HS-27A (cell line): ENCODE measurements at places on chromosomes 7 and 10.

DNA sequence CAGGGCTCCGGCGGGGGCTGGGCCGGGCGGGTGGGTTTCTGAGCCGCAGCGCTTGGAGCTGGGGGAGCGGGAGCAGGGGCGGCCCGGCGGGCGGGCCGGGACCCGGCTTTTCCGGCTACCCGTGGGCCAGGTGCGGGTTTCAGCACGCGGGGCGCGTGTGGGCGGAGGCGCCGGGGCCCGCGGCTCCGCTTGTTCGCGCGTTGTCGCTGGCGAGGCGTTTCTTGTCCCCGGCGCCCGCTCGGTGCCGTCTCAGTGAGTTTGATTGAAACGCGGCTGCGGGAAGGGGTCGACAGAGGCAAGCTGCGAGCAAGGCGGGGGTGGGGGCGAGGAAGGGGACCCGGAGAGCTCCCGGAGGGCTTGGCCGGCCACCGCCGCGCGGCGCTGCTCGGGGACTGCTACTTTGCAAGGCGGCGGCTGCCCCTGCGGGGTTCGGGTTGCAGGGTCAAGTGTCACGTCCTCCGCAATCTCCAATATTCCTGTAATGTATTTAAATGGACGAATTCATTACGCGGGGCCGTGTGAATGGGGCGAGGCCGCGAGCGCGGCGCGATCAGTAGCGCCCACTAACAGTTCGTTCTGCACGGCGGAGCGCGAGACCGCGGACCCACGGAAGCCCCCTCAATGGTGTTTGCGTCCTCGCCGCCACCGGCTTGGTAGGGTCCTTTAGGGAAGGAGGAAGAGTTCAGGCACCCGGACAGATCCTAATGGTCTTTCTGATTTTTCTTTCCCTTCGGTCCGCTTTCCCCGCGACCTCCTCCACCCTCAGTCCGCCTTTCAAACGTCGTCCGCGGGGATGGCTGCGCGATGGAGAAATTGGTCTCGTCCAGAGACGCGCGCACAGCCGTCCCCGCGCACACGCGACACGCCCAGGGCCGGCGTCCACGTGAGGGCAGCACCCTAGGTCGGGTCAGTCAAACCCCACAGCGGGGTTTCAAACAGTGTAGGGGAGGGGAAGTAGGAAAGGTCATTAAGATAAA is 76.9 kb downstream of the INSIG1 start:
- DNase-seq, result no peak

DNA sequence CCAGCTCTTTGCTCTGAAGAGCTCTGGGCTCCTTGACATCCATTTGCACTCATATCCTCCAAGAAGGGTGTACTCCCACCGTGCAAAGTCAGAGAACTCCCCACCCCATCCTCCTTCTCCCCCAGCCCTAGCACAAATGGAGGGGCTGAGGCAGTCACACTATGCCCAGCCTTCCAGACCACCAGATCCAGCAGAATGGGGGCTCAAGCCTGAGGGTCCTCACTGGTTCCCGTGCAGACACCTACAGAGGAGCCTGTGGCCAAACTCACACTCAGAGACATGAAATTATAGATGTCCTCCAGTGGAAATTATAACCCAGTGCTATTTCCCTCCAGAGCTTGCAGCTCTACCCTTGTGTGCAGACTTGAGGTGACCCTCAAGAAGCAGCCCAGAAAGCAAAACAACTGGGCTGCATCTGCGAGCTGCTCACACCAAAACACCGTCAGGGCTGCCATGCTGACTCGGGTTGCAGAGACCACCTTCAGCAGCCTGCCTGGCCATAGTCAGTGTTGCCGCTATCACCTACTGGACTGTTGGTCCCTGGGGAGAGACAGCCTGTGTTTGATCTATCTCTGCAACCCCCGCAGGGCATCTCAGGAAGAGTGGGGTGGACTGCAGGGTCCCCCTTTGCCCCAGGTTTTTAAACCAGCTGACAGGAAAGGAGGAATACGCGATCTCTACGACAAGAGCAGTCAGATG is 7.4 kb downstream of the ZNF488 start:
- no peak for DNase-seq

DNA sequence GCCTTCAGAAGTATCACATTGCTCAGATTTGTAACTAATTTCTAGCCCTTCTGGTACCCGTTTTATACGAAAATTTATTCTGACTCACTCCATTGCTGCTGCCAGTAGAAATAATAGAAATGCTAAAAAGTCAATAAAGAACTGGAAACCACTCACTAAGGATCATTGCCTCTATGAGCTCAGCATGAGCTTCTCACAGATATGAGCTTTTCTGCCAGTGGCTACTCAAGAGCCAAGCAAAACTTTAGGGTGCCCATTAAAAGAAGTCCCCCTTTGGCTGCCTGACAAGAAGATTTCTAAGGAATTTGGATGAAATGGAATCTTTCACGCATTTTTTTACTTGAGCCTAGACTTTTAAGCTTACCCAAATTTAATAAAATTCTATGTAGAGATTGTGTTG is 52.5 kb downstream of the GPR37 start:
- no peak for DNase-seq

GRCh38 chr7:26420422-26421019 is 128.9 kb downstream of the SNX10 start:
- no peak for DNase-seq

GRCh38 chr7:69947998-69948397 is 349.7 kb downstream of the AUTS2 start:
- no peak for DNase-seq

DNA sequence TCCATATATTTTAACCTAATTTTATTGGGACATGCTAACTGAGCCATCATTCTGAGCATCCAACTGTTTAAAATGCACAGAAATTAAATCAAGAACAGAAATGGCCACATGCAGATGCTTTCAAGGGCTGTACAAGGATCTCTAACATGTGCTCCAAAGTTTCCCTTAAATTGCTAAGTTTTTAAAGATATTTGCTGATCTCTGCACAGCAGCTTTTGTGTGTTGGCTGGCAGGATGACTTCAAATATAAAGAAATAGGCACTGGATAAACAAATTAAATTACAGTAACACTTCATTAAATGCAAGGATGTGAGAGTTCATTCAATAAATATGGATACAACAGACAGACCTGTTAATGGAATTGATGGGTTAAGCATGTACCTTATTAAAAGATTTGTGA is 148.0 kb upstream of the MEOX2 start:
- DNase-seq, result no peak

- DNase-seq, result no peak
Observed at GRCh38 chr7:31362401-31362800, 21.9 kb upstream of the NEUROD6 start.

GRCh38 chr7:92695308-92696261 is 105.4 kb upstream of the FAM133B start:
- DNase-seq, result peak; percentile 29

DNA sequence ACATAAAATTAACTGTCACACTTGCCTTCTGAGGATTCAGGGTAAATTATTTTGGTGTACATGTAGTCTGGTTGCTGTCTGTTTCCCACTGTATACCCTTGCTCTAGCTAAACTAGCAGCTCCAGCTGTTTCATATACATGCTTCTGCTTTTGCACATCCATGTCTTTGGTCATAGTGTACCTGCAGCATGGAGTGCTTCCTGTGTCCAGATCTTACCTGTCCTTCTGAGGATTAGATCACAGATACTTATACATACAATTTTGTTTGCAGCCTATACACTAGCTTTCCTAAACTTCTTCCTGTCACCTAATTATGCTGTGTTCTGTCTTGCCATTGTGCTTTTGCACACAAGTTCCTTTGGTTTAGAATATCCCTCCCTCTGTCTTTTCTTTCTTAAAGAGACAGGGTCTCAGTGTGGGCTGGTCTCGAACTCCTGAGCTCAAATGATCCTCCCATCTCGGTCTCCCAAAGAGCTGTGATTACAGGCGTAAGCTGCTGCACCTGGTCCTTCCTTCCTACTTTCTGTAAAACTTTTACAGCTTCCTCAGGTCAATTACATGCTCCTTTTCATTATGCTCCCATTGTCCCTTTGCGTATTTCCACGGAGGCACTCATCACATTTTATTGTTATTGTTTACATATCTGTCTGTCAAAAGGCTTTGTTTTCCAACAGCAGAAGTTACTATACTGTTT is 33.8 kb downstream of the TPST1 start:
- no peak for DNase-seq

GRCh38 chr7:117873310-117874190 is at the start of gene CTTNBP2:
TSS of gene CTTNBP2 (minus strand) at chr7:117873441. CDS start at chr7:117873415, 26 bp downstream.
- DNase-seq, result no peak

GRCh38 chr10:26860102-26860442 is 686 bp downstream of the ABI1 start:
- DNase-seq, result peak; percentile 19

- DNase-seq, result no peak
Observed at GRCh38 chr7:134954197-134955082, 31.9 kb upstream of the AGBL3 start.

DNA sequence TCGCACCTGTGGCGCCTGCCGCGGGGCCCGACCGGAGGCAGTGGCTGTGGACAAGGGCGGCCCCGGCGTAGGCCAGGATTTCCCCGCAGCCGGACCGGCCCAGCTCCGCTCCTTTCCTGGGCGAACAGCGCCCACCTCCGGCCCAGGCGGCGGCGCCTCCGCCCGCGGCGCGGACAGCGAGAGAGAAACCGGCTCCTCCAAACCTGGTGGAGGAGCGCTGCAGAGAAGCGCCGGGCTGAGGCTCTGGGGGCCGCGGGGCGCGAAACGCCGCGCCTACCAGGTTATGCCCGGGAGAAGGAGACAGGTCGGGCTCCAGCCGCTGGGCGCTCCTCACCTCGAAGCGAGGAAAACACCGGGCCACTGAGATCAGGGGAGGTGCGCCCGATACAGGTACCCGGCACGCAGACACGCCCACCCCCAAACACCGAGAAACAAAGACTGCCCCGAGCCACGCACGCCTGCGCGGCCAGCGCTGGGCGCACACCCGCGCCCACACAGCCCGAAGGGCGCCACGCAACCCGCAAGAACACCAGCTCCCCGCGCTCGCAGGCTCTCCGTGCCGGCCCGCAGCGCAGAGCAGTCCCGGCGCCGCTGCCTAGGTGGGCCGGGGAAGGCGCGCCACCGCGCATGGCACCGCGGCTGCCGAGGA is 3.3 kb downstream of the GRID1 start:
- no peak for DNase-seq

GRCh38 chr10:78304091-78305045 is 270.7 kb downstream of the RPS24 start:
- DNase-seq, result no peak

- DNase-seq, result no peak
Observed at GRCh38 chr7:67791918-67792317, 795.3 kb downstream of the TYW1 start.

GRCh38 chr10:70648427-70648826 is 23.9 kb upstream of the ADAMTS14 start:
- no peak for DNase-seq

DNA sequence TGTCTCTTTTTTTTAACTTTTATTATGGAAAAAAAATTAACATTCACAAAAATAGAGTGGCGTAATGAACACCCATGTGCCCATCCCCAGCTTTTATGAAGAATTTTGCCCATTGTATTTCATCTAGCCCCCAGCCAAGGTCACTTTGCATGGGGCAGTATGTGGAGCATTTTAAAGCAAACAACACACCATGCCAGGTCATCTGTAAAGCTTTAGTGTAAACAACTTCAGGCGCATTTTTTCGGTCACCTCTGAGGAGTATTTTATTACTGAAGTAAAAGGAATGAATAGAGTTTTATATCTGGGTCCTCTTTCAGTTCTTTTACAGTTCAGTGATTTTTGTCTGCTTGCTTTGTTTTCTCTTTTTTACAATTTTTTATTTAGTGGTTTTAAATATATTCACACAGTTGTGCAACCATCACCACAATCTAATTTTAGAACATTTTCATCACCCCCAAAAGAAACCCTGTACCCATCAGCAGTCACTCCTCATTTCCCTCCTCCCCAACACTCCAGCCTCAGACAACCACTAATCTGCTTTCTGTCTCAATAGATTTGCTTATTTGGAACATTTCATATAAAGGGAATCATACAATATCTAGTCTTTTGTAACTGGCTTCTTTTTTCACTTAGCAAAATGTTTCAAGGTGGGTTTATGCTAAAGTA is 87.9 kb downstream of the SLC37A3 start:
- DNase-seq, result no peak

DNA sequence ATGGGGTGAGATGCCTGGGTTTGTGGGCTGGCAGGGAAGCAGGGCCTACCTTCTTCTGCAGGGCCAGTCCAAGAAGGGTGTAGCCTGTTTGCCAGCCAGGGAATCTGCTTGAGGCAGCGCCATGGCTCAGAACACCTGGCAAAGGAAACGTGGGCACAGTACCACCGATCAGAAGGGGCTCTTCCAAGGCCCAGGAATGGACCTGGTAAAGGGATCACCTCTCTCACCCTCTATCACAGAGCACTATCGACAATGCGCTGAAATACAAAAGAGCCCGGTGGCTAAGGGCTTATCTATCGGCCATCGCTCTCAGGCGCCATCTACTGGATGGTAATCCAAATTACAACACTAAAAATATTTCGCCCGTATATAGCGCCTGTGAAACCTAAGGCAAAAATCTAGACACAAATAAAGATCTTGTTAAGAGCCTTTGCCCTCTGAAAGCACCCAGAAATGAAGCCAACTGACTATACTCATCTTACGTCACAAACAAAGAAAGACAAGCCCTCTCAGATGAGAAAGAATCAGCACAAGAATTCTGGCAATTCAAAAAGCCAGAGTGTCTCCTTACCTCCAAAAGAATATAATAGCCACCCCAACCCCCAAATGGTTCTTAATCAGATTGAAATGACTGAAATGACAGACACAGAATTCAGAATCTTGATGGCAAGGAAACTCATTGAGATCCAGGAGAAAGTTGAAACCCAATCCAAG is 217.8 kb upstream of the HPS1 start:
- DNase-seq, result no peak

DNA sequence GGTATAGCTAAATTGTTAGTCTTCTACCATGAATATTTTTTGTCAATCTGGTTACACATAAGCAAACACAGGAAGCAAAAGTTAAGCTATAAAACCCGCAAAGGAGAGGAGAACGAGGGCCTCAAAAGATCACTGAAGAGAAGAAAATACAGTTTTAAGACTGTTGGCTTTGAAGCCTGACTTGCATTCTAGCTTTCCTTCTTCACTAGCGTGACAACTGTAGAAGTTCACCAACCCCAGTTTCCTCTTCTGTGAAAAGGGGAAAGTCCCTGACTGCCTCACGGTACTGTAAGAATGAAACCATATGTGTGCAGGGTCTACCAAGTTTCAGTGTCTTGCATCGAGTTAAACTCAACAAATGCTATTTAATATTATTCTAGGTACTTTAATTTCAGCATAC is 7.5 kb upstream of the LRRN3 start:
- DNase-seq, result no peak

DNA sequence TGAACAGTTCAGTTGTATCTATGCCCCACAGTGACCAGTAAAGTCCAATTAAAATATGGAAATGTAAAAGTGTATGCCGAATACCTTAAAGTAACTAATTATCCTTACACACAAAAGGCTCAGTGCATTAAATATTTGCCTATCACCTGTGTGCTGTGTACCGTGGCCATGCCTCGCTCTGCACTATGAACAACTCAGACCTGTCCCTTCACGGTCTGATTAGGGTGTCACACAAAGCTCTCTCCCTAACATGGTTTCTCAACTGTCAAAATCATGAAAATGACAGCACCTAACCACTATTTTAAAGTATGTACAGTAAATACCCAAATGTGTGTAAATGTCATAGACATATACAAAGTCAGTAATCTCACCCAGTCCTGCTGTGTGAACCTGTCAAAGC is 43.1 kb downstream of the STK17A start:
- no peak for DNase-seq

- no peak for DNase-seq
Observed at GRCh38 chr10:8898745-8899330, 844.4 kb downstream of the GATA3 start.

GRCh38 chr7:101546308-101546936 is 82.7 kb downstream of the MYL10 start:
- DNase-seq, result no peak

- no peak for DNase-seq
Observed at GRCh38 chr7:90472805-90473540, 3.5 kb downstream of the PTTG1IP2 start.

- DNase-seq, result no peak
Observed at GRCh38 chr7:50832744-50833143, 50.0 kb upstream of the GRB10 start.
